ENCODE measurements at places on chromosomes 2 and 18.

GRCh38 chr18:8945514-8945913, 157.0 kb upstream of the NDUFV2 start:
- DNase-seq, result no peak

- peak; percentile 49 for DNase-seq
Measured at GRCh38 chr2:23385748-23386338, 864 bp downstream of the KLHL29 start.

DNA sequence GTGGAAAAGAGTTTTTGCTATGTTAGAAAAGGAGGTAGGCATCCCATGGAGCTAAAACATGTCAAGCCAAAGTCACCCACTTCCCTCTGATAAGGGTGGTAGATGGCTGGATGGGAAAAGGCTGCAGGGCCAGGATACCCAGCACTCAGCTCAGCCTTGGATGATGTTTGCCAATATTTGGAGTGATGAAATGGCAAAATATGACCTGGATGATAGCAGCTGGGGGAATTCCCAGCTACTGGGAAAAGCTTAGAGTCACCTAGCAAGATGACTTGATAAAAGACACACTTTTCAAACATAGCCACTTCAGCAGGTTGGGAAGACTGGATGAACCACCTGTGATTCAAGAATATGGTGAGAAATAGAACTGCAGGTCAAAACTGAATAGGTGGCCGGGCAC, 10.1 kb downstream of the RFX8 start:
- DNase-seq, result no peak

DNA sequence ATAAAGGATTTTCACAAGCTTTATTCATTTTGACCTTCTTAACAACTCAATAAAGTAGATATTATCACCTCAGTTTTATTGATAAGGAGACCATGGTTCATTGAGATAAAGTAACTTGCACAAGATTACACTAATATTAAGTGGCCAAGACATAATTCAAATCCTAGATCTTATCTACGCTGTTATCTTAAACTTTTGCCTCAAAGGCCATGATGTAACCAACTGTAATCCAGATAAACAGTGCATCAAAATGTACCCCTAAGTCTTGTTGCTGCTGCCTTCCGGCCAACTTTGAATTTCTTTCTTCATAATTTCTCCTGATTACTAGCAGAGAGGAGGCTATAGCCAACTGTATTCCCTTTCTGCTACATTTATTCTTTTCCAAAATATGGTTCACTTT, 1094.8 kb upstream of the PIK3C3 start:
- no peak for DNase-seq

DNA sequence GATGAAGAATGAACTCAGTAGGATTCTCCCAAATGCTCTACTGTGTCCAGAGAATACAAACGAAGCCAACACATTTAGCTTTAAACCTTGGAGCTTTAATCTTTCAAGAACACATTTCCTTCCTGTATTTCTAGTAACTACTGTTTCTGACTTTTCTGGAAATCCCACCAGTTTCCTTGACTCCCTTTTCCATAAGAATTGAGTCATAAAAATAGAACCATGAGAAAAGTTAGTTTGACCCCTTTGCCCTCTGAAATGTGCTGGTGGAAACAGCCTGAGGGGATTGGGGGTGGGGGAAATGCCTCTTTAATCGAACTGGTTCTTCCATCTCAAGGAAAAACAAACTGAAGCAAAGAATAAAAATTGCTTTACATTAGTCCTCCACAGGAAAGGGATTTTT, 123.9 kb downstream of the TMEM17 start:
- no peak for DNase-seq

GRCh38 chr2:10137053-10137843, 14.7 kb downstream of the RRM2 start:
- DNase-seq, result no peak

DNA sequence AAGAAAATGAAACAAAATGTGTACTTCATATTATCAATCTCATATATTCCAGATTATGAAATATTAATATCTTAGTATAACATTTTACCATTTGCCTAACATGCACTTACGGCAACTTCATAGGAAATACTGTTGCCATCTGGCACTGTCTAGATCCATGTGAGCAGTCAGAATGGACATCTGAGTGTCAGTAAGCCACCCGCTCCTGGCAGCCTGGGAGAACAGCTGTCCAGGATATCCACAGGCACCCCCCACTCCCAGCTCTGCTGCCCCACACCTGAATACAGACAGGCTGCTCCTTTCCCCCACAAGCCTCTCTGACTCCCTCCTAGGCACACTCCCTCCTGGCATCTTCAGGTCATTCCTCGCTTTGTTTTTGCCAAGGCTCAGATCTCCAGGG, 127.0 kb downstream of the GAREM1 start:
- no peak for DNase-seq

DNA sequence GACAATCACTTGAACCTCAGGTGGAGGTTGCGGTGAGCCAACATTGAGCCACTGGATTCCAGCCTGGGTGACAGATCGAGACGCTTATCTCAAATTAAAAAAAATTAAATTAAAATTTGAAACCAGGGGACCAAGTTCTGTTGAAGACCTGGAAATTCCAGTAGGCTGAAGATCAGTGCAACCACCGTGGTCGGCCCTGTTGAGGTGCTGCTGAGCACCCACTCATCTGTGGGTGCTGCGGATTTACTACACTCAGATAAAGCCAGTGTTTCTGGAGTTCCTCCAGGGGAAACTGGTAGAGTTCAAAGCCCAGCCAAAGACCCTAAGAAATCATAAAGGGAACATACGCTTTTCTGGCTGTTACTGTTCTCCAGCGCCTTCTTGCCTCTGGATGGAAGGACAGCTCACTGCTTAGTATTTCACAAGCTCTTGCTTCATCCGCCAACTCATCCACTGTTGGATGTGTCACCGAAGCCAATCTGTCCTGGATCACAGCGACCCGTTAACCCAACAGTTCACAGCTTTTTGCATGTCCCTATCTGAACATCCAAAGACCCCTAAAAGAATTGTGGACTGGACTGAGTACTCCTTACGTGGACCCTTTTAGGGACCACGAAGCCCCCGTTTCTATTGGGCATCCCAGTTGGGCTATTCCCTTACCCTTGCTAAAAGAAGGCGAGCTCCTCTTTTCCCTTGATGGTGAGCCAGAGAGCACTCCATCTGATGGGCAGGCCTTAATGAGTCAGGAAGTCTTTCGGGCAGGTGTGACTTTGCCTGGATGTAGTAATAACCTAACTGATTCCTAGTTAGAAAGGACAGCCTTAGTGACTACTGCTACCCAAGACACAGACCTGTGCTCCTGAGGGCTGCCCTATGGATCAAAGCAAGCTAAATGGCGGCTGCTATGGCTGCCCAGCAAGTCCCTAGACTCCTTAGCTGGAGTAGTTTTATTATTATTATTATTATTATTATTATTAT, 6.0 kb upstream of the ALPP start:
- DNase-seq, result no peak

- no peak for DNase-seq
Measured at GRCh38 chr2:210917465-210917864, 361.1 kb downstream of the CPS1 start.

DNA sequence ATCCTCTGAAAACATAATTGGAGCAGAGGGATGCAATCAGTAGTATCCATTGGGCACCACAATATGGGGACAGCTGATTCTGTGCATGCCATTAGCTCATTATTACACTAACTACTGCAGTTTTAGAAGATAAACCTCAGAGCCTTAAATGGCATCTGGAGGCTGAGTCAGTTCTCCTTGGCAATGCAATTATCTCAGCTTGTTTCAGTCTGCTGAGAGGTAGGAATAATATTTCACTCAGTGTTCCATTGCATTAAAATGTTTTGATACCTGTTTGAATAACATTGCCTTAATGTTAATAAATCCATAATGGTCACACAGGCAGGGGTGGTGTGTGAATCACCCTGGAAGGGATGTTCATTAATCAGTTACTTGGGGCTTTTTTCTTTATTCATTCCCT, 309.6 kb downstream of the LRRTM1 start:
- DNase-seq, result no peak

DNA sequence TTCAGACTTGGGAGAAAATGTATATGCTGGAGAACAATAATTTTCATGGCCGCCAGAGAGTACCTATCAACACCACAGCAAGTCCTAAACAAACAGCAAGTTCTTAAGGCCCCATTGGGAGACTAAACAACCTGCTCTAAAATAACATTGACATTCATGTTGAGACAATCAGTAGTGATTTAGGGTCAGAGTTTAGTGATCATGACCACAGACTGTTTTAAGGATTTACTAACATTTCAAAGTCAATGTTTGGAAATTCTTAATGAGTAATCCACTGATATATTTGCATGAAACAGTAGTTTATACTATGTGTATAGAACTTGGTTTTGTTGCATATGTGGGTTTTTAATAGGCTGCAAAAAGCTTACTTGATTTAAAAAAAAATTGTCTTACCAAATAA, 34.7 kb downstream of the RASGRP3 start:
- DNase-seq, result no peak

DNA sequence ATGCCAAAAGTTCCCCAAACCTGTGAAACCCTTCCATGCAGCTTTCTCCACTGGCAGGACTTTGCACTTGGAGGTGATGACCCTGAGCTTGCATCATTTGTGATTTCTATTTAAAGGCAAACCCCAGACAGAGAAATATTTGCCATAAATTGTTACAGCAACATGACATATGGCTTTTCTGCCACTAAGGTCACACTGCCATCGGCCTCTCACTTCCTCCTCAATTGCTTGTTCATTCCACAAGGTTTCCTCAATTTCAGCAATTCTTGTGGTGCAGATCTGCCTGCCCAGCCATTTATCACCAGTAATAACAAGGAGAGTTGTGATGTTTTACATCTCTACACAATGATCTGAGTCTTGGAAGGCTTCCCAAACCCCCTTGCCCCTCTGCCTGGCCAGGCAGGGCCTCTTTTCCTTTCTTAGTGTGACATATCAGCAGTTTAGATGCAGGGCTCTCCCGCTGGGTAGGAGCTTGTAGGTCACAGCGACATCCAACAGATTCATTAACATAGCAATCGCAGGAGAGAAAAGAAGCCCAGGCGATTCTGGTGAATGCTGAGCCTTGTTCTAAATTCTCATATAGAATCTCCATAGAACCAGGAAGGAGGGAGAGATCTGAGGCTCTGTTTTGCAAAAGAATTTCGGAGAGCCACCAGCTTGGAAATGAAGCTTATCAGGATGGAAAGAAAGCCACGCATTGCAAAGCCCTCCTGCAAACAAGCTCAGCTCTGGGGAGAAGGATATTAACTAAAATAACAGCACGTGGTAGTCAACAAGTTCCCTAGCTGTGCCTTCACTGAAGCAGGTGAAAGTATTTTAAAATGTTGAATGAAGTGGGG, 46.7 kb upstream of the ITGA6 start:
- DNase-seq, result no peak

DNA sequence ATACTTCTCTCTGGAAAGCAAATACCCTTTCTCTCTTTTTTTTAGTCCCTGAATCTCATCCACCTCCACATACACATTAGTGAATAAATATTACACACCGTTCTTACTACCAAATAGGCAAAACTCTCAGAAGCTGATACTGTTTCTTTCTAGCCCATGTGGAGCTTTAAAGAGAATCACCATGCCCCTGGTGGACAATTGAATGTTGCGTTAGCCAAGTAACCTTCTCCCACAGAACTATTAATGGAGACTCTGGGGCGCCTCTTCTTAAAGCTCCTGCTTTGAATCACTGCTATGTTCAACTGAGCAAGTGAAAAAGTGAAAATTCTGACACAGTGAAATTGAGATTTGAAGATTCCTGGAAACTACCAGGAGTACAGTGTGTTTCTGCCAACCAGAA, 522.8 kb upstream of the CDH7 start:
- DNase-seq, result no peak

DNA sequence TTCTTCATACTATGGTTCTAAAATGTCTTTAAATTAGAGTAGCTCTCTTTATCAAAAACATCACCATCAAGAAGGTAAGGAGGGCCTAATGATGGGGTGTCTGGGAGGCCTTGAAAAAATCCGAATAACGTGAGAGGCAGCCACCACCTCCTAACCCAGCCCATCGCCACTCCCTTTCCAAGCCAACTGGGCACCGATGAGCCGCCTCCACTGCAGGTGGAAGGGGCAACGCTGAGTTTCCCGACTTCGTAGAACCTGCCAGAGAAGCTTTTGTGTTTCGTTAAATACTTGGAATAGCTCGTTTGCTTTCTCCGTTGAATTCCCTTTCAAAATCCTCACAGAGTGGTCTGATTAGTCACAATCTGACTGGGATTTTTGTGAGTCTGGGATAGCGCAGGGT, 22.0 kb upstream of the RPL31 start:
- DNase-seq, result no peak

DNA sequence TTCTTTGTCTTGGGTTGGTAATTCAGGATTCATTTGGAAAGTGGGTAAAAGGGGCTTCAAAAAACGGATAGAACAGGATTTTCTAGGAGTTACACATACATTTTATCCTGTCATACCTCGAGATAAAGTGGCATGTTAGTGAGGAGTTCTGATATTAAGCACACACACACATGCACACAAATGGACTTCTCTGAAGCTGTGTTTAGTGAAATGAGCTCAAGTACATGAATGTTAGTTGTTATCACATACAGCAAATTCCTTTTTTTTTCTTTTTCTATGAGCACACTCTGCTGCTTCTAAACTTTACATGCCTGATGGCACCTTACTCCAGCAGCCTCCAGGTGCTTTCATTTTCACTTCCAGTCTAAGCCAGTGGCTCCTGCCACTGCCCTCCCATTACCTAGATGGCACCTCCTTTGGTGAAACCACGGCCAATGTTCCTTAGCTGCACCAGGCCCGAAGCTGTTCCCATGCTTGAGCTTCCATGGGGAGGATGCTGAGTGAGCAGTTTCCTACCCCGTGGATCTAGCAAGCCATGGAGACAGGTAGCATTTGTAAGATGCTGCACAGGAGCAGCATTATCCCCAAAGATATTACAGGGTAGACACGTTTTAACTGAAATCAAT, 49.7 kb downstream of the STAT1 start:
- DNase-seq, result no peak

- DNase-seq, result no peak
Measured at GRCh38 chr2:76667821-76668271, 854.3 kb downstream of the LRRTM4 start.

DNA sequence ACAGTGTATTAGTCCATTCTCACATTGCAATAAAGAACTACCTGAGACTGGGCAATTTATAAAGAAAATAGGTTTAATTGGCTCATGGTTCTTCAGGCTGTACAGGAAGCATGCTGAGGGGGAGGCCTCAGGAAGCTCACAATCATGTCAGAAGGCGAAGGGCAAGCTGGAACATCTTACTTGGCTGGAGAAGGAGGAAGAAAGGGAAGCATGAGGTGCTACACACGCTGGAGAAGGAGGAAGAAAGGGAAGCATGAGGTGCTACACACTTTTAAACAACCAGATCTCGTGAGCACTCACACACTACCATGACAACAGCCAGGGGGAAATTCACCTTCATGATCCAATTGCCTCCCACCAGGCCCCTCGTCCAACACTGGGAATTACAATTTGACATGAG, 95.3 kb upstream of the FAM110C start:
- DNase-seq, result no peak

DNA sequence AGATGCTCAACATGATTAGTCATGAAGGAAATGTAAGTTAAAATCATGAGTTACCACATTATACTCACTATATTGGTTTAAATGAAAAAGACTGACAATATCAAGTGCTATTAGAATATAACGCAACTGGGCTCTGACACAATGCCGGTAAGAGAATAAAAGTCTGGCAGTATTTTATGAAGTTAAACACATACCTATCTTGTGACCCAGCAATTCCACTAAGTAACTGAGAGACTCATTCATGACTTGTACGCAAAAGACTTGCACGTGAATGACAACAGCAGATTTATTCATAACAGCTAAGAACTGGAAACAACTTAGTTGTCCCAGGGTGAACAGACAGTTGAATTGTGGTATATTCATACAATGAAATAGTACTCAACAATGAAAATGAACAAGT, 342.1 kb downstream of the SLC4A3 start:
- DNase-seq, result no peak

GRCh38 chr2:48738806-48739205, 16.7 kb downstream of the LHCGR start:
- no peak for DNase-seq

Measured in GM10248 (cell line).